ENCODE measurements at places on chromosomes 5 and 9.

DNA sequence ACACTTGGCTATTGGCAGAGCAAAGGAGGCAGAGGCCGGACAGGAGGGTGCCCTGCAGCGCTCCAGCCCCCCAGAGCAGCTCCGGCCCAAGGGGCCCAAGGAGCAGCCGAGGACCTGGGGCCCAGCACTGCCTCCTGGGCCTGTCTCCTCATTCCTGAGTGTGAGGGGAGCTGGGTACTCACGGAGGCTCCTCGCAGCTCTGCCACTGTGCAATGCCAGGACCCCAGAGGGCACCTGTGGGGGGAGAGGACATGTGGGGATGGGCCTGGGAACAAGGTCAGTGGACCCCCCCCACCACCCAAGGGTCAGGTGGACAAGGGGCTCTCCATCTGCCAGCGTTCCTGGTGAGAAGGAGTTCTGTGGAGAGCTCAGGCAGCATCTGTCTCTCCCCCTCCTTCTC, 192.6 kb upstream of the PPP1R26 start:
- no peak for DNase-seq

- DNase-seq = peak; percentile 66
Observed at GRCh38 chr9:126719618-126720031, 85.2 kb upstream of the ZBTB43 start.

DNA sequence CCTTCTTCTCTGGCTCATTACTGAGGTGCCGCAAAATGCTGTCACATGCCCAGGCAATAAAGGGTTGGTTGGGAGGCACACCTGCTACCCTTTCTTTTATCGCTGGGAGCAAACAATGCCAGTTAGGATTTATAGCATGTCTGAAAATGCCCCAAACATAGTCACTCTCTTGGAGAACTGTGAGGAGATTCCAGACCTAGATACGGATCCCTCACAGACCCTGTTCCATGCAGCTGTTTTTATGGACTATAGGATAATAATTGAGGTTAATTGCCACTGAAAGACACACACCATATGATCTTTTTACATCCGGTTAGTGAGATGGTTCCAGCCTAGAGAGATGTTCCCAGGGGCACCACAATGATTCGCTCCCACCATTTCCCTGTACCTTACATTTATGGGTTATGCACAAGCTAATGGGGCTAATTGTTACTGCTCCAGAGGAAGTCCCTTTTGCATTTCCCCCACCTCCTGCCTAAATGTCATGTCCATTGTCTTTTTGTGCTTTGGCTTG, 318.1 kb downstream of the PIK3R1 start:
- no peak for DNase-seq

DNA sequence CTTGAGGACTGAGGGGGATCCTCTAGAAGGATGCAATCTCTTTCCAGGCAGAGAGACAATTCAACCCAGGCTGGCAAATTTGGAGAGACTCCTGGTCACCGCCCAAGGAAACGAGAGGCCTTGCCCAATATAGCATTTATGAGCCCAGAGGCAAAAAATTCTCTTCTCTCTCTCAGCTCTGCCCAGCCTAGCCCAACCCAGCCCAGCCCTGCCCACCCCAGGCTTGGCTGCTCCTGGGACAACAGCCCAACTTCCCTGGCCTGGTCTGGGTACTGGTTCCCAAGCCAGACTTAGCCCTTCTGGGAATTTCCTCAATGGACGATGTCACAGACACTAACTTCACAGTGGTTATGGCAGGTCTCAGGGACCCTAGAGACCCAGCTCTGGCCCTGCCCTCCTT, 116.5 kb downstream of the PSD2 start:
- DNase-seq = no peak

- DNase-seq = no peak
Observed at GRCh38 chr9:116979456-116979855, 292.4 kb downstream of the TRIM32 start.

DNA sequence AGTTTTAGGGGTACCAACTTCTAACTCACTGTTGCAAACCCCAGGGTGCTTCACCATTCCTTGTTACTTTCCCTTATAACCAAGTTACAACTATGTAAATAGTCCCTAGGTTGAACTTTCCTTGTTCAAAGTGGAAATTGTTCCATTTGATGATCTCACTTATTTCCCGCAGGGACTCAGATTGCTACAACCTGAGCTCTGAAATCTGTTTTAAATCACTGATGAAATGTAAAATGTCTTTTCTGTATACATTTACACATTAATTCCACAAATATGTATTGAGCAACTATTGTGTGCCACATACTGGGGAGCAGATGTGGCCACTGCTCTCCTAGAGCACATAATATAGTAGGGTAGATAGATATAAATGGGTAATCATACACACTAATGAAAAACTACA, 69.1 kb upstream of the TARS1 start:
- no peak for DNase-seq

DNA sequence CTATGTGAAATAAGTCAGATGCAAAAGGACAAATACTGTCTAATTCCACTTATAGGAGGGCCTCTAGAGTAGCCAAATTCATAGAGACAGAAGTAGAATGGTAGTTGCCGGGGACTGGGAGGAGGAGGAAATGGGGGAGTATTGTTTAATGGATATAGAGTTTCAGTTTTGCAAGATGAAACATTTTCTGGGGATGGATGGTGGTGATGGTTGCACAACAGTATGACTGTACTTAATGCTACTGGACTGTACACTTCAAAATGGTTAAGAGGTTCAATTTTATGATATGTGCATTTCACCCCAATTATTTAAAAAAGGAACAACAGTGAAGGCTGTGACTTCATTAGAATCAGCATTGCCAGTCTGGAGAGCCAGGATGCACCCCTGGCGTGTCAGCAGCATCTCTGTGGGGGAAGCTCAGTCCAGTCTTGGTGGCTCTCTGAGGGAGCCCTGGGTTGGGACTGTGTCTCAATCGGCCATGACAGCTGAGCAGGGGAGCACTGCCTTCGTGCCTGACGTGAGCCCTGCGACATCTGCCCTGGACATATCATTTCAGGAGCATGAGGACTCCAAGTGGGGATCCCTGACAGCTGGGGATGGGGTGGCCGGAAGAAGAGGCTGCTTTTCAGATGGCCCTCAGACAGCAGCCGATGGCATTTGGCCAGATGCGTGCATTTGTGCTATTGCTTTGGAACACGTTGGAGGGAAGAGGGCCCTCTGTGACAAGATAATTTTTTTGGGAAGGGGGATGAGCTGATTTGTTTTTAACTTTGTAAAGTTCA, 130.8 kb upstream of the STC2 start:
- no peak for DNase-seq

DNA sequence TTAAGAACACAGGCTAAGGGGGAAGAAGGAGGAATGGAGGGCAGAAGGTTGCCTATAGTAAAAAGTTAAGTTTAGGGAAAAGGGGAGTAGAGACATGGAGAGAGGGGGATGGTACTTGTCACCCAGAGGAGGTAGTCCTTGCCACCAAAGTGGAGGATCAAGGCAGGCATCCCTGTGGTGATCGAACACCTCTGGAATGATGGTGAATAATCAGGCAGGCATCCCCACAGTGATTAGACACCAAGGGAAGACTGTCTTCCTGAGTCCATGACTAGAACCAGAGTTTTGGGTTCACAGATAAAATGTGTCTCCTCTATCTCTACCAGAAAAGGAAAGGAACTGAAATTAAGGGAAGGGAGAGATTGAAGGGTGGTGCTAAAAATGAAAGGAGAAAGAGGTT, 19.2 kb upstream of the HMGCS1 start:
- DNase-seq = no peak

GRCh38 chr9:14313951-14314423, at the start of gene NFIB:
NFIB (minus strand) TSS chr9:14314141; CDS start chr9:14313511, 630 bp downstream.
- DNase-seq = no peak

GRCh38 chr5:5042806-5043205, 97.3 kb upstream of the ADAMTS16 start:
- no peak for DNase-seq

DNA sequence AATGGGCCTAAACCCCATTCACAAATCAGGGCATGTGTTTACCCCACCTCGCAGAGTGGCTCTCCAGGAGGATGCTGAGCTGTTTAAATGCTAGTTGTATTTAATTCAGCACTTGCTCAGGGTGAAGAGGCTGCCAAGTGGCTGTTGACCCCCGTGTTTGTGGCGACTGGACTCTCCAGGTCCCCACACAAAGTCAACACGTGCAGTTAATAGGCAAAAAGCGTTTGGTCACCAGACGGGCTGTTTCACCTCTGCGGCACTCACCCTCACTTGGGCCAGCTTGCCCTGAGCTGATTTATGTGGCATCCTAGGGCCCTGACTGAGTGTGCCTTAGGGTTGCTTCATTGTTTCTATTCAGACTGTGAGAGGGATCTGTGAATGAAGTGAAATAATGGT, 152.3 kb downstream of the GAS1 start:
- DNase-seq = no peak

DNA sequence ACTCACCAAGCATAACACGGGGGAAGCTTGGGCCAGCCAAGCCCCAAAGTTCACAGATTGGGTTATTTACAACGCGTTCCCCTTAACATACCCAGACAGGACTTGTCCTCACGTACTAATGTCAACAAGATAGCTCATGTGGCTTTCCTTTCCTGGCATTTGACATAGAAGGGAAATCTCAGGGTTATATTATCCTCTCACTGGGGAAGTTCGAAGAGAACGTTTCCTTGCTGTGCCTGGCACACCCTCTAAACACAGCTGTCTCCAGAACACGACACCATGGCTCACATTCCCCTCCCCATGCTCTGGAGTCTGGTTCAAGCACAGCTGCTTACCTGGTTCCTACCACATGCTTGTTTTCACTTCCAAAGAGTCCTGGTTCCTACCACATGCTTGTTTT, 46.8 kb upstream of the OTULINL start:
- no peak for DNase-seq

DNA sequence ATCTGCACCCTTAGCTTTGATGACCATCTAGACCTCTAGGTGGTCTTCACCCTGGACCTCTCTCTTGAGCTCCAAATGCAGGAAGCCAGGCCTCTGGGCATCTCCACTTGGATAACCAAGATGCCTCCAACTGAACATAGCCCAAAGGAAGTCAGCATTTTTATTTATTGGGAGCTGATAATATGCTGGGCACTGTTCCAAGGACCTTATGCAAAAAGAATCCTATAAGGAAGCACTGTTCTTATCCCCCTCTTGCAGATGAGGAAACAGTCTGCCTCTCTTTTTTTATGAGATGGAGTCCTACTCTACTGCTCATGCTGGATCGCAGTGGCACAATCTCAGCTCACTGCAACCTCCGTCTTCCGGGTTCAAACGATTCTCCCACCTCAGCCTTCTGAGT, 219.9 kb downstream of the CDK5RAP2 start:
- no peak for DNase-seq

- DNase-seq = no peak
Observed at GRCh38 chr5:153618307-153618706, 127.8 kb downstream of the GRIA1 start.

GRCh38 chr5:69502367-69502766, 9.8 kb downstream of the OCLN start:
- DNase-seq = no peak

DNA sequence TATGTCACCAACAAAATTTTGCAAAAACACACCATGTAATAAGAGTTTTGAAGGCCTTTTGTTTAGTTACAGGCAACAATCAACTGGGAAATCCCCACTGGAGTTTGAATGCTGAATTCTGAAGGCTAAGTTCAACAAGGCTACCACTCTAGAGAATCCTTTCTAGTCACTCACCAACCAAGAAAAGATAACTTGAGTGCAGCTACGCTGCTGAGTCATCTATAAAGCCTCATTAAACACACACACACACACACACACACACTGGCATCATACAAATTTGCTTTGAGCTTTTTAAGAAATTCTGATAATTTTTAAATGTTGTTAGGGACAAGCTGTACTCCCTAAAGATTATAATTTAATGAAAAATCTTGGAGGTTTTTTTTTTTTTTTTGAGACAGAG, 219.6 kb downstream of the DENND1A start:
- DNase-seq = no peak

DNA sequence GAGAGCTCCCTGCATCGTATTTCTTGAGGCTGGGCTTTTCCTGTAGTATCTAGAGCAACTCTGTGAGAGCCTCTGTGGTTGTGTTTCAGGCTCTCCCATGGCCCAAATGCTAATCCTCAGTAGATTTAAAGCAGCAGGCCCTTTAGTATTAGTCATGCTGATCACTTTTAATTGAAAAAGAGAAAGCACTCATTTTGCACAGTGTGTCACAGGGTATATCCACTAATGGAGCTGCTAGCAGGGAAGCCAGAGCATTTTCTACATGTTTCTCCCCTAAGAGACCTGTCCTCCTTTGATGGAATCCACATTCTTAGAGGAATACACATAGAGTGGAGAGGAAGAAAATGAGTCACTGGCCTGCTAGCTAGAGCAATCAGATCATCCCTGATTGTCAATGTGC, 348.5 kb downstream of the TMEM232 start:
- no peak for DNase-seq

DNA sequence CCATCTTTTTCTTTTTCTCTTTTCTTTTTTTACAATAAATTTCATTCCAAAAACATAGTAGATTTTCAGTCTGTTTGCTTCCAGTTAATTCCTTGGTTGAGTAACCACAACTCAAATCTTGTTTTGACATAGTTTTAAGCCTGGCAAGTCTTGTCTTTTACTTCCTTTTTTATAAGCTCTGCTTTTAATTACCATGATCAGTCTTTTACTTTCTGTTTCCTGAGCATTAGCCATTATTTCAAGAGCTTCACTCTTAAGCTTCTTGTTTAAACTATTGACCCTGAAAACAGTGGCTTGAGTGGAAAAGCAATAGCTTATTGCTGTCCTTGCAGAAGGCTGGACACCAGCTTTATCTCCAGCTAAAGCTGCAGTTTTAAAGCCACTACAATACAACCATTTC, 1363.3 kb downstream of the MAT2B start:
- no peak for DNase-seq

DNA sequence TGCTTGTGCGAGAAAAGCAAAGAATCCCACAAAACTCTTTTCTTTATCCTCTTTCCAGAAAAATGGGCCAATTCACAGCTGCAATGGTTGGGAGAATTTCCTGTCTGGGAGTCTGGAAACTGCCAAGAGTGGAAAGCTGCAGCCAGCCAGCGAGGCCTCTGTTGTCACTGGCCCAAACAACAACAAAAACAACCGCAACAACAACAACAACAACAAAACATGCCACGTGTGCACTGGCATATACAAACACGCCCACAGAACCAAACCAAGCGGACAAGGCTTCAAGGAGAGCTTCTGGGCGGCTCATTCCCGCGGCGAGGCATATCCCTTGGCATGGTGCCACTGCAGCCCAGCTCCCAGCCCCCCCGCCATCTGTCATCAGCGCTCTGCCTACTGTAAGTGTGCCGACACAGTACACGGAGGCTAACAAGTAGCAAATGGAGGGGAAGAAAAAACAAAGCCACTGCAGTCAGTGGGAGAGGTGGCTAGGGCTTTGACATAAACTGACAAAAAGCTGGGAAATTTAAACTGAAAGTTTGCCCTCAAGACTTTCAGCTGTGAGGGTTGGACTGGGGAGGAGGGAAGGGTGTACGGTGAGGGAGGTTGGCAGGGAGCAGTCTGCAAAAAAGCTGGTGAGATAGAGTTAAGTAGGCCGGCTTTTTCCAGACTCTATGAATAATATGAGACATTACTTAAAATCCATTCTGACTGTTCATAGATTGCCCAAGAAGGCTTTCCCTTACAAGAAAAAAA, 165.0 kb upstream of the ZNF462 start:
- peak; percentile 48 for DNase-seq

- DNase-seq = no peak
Observed at GRCh38 chr5:14396737-14397136, 184.9 kb upstream of the OTULINL start.
